GM04504 (cell line): ENCODE measurements at places on chromosomes 7 and 10.

DNA sequence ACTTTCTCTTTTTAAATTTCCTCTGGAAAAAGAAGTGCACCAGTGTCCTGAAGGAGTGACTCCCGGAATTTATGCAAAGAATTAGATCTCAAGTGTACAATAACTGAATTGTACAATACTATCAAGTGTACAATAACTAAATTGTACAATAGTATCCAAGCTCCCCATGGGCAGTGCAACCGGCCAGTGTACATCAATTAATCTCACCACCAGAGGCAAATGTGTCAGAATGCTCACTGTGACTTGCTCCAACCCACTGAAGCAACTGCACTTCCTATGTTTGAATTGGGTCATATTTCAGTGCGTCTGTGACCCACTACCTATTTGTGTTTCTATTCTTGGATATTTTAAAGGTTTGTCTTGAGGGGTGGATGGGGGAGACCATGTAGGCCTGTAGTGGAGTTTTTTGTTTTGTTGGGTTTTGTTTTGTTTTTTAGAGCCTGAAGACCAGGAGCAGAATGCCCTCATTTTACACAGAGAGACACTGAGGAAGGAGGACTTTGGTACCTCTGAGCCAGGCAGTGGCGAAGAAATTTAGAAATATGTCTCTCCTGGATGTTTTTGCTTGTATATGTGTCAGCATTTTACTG is 78.5 kb upstream of the CTTNBP2 start:
- DNase-seq: no peak

- DNase-seq: peak; percentile 79
Observed at GRCh38 chr10:34916314-34916713, 101.2 kb upstream of the PARD3 start.

DNA sequence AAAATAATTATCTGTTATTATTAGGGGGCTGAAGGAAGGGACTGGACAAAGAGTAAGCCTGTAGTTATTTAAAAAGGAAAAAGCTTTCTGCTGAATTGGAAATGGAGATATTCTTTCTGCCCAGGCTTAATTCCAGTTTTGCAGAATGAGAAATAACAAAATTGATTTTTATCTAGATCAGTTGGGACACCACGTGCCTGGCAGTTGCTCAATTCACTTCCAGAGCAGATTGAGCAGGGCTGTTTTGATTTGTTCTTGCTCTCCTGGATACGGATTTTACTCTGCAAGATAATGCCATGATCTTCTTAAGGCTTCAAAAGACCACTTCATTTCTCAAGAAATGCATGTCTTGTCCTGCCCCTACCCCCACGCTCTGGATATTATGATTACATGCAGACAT is 524.3 kb downstream of the TCERG1L start:
- no peak for DNase-seq

DNA sequence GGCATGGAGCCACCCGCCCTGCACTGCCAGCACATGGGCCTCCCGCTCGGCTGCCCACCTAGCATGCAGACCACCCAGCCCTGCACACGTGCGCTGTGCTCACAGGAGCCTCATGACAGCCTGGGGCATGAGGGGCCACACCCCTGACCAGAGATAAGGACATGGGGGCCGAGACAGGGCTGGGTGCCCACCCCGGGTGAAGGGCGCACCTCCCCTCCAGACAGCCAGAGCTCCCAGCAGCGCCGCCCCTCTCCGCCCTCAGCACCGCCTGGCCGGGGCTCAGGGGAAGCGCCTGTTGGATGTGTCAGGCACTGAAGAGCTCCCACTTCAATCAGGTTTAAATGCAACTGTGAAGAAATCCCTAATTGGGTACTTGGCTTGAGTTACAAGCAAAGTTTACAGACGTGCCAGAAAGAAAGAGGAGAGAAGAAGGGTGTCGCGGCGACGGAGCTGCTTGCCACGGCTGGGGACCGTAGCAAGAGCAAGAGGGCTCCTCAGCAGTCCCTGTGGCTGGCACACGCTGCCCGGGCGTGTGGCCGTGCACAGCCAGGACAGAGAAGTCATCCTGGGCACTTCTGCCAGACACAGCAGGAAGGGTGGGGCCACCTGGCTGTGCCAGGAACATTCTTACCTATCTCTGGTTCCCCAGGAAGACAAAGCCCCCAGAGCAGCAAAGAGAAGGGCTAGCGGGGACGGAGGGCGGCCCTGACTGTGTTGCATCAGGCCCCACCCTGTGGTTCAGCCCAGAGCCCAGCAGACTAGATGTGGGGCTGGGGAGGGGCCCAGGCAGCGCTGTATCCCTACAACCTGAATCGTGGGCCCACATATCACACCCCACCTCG is 247.4 kb downstream of the ELFN1 start:
- no peak for DNase-seq

DNA sequence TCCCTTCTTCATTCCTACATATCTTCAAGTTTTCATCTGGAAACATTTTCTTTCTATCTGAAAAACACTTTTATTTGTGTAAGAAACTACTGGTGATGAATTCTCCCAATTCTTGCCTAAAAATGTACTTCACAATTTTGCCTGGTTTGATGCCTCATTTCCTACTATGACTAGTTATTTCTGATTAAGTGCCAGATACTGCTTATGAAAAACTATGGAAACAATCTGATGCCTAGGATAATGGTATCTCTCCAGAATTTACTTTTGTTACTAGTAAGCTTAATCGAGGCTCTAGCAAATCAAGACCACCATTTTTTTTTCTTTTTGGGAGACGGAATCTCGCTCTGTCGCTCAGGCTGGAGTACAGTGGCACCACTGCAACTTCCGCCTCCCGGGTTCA is 31.3 kb downstream of the CACUL1 start:
- peak; percentile 24 for DNase-seq
